ENCODE measurements at places on chromosomes 12 and 14. TPM values are rescaled to one million over a fixed set of nuclear protein-coding genes. Genes with fewer than 3 reads are reported as not detected.

SLC8B1 gene
- polyA plus RNA-seq, result 11.3 TPM

RALGAPA1 gene
- 7.1 TPM for polyA plus RNA-seq

GRCh38 chr12:25701290-25701689, 148.2 kb upstream of the LMNTD1 start:
- peak; percentile 43 for DNase-seq

- DNase-seq, result no peak
These were observed 17.3 kb upstream of the YAF2 start for GRCh38 chr12:42255221-42255865.

DNA sequence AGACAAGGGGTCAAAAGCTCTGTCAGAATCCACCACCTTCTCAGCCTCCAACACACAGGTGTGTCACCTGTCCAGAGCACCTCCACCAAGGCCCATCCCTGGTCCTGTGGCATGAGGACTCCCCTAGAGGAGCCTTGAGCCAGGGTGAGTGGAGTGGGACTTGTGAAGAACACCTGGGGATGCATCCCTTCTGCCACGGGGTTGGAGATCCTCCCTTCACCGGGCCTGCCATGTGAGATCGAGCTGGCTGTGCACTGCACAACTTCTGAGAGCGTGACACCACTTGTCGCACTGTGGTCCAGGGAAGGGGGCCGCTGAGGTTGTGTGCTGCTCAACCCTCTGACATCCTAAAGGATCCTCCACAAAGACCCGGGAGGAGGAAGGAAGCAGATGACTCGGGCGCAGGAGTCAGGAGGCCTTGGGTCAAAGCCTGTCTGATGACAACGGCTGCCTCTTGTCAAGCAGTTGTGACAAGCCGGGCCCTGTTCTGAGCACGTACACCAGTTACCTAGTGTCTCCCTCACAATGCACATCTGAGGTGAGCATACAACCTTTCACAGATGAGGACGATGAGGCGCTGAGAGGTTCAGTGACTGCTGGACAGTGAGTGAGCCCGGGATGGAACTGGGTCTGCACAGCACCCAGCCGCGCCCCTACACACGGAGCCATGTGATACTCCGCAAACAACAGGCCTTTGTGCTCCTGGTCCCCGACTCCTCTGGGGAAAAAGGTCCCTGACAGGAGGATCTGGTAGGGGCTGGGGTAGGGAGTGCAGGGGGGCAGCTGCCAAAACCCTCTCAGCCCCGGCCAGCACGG, 35.6 kb downstream of the CHGA start:
- no peak for DNase-seq

DNA sequence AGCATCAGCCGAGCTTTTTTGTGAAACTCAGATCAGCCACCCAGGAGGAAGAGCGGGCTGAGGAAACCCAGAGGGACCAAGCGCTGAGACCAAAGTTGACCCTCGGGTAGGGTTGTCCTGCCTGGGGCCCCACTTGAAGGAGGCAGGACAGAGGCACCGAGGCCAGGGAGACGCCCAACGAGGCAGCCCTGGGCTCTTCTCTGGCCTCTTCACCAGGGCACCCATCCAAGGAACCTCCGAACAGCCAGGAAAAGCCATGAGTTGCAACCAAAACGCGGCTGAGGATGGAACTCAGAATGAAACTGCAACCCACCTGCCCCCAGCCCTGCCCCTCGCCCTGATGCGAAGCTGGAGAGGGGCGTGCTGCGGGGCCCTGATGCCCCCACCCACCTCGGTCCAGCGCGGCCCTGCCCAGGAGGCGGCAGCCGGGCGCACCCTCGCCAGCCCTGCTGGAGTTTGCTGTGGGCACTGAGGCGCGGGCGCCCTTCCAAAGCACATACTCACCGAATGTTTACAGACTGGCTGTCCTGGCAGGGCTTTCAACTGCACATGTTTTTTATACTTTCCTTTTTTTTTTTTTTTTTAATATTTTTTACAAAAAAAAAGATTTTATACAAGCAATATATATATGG, 41.9 kb downstream of the JDP2 start:
- DNase-seq, result no peak

Measured in A549 (cell line).